Occipital lobe (tissue), 3 donors: ENCODE measurements at places on chromosomes 1 and 21.

GRCh38 chr21:31042080-31042464, 3.8 kb upstream of the KRTAP19-8 start:
- no peak for DNase-seq

DNA sequence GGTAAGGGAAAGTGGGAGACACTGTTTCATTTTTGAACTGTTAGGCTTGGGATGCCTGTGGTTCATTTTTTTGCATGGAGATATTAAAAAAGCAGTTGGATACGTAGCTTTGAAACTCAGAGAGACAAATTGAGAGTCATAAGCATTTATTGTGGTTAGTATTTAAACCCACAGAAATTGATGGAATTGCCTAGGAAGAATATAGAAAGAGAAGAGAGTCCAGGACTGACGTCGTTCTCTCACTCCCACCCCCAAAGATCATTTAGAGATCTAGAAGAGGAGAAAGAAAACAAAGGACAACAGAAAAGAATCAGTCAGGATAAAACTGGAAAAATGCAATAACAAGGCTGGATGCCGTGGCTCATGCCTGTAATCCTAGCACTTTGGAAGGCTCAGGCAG, 73.2 kb upstream of the BMP8A start:
- no peak for DNase-seq

DNA sequence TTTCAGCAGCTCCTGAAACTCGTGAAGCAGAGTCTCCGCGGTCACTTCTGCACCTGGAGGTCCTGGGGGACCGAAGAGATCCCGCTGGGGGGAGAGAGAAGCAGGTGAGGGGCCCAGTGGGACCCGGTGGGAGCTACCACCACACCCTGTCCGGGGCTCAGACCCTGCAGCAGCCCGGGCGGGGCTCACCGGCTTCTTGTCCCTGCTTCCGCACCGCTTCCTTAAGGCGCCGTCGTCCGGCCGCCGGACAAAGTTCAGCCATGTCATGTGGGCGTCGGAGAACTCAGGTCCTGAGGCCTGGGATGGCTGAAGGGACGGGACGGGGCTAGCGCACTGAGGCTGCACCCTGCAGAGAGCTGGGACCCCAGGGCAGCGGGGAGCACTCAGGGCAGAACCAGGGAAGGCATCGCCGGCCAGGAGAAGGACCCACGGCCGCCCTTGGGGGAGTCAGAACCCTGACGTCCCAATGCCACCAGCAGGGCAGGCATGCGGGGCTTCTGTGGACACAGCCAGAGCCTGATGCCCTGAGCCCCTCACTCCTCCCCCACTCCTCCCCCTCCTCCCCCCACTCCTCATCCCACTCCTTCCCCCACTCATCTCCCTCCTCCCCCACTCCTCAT, 2.2 kb downstream of the C1QTNF12 start:
- no peak for DNase-seq

DNA sequence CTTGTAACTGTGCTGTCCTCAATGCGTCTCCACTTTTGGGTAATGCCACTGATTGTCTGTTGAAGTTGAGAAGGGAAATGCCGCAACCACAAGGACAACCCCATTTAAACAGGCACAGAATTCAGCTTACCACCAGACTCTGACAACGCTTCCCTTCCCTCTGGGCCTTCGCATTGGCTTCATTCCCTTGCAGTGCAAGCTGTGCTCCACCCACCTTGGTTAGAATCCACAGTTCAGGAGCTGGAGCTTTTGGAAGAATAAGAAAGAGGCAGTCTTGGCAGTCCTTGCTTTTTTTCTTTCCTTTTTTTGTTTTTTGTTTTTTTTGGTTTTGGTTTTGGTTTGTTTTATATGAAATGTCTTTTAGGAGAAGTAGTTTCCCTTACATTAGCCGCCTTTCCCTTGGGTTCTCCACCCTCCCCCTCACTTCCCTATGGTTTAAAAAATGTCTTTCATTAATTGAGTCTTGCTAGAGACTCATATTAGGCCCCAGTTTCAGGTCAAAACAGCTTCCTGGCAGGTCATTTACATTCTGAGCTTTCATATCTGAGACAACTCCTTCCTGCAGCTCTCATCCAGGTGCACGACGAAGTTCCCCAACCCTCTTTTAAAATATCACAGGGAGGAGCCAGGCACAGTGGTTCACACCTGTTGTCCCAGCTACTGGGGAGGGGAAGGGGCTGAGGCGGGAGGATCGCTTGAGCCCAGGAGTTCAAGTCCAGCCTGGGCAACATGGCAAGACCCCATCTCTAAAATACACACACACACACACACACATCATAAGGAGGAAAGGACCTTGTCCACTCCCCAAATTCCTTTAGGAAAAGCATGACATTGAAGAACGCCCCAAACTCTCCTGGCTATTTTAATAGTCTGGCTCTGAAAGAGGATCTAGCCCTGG, 20.7 kb upstream of the LAX1 start:
- peak; percentile 18 for DNase-seq

DNA sequence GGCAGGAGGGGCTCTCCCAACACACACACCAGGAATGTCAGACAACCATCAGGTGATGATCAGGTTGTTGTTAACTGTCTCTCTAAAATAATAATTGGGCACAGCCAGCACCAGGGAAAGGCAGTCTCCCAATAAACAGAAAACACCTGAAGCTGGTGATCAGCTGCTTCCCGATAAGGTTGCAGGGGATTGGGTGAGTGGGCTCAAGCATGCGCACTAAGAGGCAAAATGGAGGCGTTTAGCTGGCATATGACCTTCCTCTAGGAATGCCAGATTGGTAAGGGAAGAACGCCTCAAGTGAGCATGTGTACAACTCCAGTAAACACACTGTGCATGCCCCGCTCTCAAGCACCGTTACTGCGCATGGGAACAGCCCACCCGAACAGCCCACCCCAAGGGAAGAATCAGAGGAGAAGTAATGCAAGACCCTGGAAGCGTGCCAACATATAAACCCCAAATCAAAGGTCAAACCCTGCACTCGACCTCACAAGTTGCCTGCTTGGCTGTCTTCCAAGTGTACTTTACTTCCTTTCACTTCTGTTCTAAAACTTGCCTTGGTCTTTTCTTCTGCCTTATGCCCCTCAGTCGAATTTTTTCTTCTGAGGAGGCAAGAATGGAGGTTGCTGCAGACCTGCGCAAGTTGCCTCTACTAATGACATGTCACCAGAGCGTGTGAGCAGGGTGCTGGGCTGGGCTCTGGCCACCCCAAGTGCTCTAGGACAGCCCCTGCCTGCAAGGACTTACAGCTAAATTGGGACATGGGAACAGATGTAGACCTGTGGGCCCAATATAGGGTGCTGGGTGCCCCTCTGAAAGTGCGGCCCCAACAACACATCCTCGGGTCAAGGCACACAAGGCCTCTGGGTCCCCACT, 200.8 kb downstream of the RHOU start:
- no peak for DNase-seq

DNA sequence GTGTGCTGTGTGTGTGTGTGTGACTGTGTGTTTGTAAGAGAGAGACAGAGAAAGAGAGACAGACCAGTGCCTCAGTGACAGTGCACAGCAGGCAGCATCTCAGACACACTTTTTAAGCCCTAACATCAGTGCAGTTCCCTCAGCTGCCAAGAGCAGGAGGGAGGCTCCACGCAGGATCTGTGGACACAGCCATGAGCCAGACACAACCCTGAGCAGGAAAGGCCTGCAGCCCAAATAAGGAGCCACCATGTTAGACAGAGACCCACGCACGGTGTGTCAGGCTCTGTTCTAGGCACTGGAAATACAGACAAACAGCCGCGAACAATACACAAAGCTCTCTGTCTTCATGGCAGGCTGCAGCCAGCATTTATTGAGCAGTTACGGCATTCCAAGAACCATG, 445.5 kb downstream of the MATN1 start:
- no peak for DNase-seq

- no peak for DNase-seq
These were observed 44.0 kb downstream of the OPRD1 start for GRCh38 chr1:28855969-28856368.

GRCh38 chr1:52691821-52692220, 6.3 kb downstream of the COA7 start:
- no peak for DNase-seq

DNA sequence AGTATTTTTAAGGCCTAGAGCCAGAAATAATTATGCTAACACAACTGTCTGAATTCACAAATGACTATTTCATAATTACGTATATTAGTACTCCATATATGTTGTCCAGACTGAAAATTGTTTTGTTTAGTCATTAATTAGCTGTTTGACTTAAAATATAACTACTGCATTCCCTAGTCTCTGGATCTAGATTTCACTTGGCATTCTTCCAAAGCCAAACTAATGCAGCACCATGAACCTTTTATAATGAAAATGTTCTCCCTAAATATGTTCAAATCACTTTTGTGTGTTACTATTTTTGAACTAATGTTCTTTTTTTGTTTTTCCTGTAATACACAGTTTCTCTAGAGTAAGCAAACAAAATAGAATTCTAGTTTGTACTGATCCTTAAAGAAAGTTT, 46.1 kb downstream of the CAMTA1 start:
- no peak for DNase-seq

GRCh38 chr1:77333501-77333900, 51.7 kb downstream of the AK5 start:
- no peak for DNase-seq

DNA sequence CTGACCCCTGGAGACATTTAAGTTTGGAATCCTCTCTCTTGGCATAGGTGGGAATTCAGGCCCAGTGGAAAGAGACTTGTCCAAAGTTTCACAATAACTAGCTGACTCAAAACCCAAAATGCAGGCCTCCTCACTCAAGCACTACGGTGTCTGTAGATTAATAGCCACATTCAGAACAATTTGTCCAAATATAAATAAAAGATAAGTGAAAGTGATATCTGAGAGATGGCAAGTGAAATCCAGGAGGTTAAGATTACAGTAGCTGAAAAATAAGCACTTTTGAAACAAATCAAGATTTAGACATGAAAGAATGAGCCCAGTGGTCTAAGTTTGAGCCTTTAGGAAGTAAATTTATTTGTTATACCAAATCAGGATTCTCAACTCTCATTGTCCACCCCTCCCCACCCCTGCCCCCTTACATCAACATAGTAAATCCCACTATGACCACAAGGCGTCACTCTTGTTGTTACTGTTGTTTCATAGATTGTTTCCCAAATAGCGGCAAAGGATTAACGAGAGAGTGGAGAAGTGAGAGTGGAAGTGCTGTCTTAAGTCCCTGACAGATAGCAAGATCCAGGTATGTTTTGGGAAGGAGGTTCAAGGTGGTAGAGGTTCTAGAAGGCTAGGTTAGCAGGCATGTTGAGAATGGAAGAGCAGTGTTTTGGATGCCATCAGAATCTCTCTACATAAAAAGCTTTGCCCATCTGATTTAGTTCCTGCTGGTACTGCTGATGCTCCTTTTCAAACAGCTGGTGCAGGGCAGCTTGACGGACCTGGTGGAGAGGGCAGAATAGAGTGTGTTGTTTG, 7.1 kb upstream of the TPM3 start:
- no peak for DNase-seq

DNA sequence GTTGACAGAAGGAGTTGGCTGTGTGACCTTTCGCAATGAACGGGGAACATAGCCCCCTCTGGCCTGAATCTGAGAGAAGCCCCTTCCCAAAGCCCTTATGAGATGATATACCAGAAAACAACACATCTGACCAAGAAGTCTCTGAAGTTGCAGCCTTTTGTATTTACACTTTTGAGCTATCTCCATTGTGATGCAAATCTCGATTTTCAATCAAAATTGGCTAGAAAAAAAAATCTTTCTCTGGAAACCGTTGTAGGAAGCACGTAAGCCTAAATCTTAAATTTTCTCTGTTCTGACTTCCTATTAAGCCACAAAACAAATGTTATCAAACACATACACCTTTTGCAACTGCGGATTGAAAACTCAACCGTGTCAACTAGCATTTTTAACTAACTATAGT, 71.4 kb upstream of the OLIG2 start:
- DNase-seq, result no peak

DNA sequence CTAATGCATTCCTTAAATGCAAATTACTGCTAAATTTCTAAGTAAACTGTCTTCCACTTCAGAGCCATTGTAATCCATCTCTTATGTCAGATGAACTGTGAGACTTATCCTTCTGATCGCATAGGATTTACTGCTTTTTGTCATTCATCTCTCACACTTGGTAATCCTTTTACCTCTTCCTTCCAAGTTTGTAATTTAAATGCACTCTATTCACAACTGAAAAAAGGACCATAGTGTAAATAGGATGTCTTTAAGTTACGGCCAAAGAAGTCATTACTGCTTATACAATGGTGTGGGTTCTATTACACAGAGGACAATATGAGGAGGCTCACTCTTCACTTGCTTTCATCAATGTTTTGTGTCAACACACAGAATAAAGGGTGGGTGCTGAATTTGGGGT, 393.3 kb downstream of the PTBP2 start:
- no peak for DNase-seq

- DNase-seq, result peak; percentile 53
These were observed 1.2 kb downstream of the ANP32E start for GRCh38 chr1:150234566-150235293.

DNA sequence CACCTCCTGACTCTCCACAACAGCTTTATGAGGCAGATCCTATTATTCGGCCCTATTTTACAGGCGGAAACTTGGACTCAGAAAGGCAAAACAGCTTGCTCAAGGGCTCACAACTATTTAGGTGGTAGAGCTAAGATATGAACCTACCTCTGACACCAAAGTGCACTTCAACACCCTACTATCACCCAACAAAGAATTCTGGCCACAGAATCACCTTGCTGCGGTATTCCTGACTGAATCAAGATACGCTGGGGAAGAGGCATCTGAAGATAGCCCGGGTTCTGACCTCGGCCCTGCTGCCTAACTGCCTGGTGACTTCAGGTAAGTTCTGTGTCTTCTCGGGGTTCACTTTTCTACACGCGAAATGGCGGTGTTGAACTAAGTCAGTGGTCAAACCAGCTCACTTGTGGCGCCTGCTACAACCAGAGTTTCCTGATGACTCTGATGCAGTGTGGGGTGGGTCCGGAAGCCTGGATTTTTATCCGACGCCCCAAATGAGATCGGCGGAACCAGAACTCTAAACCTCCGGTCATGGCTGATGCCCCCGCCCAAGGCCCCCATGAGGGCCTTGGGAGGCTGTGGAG, 608 bp downstream of the PEF1 start:
- no peak for DNase-seq

DNA sequence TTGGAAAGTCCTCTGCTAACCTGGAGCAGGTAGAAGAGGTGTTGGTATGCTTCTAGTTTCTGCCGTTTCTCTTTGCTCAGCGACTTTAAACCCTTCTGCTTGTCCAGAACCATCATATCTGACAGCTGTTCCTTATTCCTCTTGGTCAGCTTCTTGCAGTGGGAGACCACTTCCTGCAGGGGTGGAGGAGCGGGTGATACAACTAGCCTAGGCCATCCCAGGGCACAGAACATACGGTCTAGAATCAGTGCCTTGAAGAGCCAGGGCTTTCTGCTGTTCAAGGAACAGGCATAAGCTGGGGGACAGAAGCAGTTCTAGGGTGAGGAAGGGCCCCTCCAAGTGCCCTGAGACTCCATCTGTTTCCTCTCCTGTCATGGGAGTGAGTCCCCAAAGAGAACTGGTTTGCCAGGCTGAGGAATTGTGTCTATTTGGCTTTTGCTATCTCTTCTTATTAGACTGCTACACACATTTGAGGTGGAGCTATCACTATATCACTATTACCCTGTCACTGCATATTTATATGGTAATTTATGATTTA, 32.5 kb downstream of the IQGAP3 start:
- DNase-seq, result no peak
